ENCODE measurements at places on chromosomes 7 and 10.
A peak's percentile ranks its signal among the peaks of the same experiment; 100 is the strongest.

GRCh38 chr7:155130493-155130892 lies 60.4 kb downstream of the HTR5A start:
- no peak for DNase-seq

DNA sequence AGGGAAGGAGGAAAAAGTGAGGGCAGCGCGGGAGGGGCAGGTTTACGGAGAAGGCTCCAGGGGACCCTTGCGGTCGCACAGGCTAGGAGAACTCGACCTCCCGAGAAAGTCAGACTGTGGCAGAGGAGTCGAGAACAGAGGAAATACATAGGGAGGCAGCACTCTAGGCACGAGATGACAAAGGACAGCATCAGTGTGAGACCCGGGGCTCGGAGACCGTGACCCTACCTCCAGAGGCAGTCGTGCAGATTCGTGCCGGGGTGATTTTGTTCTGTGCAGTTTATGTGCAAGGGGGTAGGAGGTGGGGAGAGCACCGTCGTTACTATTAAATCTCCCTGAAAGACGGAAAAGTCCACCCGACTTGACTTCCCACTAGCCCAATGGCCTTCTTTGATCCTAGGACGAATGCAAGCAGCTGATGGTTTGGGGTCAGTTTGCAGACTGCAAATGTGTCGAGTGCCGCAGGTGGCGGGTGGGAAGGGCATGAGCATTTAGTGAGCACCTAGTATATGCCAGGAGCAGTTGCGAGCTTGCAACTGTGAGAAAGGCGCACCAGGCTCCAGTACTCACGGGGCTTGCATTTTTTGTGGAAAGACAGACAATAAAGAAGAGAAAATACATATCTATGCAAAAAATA lies 674 bp upstream of the OSBPL3 start:
- no peak for DNase-seq

DNA sequence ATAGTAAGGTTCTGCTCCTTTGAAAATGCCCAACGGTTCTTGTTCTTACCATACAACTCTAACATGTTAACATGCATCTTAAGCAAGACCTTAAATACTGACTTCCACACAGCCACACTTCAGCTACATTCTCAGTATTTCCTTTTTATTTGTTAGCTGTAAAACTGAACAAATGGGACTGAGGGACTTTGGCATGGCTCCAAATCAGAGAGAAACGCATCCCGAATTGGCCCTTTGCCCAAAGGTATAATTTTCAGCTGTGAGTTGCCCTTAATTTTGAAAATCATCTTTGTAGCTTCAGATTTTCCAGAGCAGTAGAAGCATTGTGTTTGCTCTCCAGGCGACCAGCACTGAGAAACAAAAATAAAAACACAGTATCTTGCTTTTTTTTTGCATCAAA lies 56.4 kb downstream of the NEUROD6 start:
- peak; percentile 27 for DNase-seq

DNA sequence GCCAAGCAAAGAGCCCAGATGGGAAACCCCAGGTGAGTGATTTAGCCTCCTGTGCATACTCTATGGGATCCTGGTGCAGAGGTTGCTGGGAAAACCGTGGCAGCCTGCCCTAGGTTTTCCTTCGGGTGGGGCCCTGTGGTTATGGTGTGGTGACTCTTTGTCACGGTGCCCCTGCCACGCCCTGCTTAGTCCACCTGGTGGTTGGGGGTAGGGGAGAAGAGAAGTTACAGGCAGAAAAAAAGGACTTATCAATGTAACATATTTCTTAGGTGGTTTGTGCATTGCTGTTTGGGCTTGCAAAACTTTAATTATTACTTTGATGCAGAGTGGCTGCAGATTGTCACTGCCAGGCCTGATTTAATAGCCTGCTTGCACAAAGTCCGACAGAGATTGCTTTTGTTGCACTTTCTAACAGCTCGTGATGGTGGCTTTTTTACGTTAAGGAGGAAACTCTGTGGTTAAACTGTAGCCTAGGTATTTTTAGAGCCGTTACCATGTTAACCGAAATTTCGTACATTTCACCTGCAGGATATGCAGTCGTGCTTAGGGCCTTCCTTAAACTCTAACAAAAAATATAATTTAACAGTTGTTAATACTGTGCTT lies 197.4 kb downstream of the RNLS start:
- DNase-seq, result no peak

DNA sequence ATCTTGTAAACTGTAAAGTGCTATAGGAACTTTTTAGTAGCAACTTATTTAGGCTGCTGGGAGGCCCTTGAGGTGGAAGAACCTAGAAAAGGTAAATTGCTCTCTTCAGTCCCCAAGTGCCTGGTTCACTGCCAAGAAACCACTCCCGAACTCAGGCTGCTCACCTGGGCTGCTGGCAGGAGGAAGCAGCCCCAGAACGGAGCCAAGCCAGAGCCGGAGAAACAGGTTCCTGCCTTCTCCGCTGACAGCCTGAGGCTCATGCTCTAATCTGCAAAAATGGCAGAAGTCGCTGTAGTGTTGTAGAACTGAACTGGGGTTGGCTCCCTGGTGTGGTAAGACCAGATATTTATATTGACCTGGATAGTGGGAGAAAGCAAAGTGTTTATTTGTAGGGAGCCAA lies 136.0 kb downstream of the CUL2 start:
- DNase-seq, result no peak

DNA sequence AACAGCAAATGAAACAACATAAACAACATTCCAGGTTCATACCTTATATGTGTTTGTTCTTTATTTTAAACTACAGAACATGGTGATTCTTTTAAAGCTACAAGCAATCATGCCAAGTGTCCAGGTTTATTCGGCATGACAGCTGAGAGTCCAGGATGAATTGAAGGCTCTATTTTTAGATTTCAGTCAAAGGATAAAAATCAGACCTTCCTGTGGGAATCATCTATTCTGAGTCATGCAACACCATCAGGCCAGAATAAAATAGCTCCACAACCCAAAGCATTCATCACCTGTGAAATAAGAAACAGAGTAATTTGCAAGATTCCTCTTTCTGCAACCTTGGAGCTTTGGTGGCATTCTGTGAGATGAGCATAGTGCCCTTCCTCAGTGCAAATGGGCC lies 292.4 kb upstream of the MYO3A start:
- no peak for DNase-seq

- no peak for DNase-seq
Measured at GRCh38 chr10:61589547-61590243, 73.0 kb upstream of the CABCOCO1 start.

- no peak for DNase-seq
Measured at GRCh38 chr10:6986927-6987326, 406.9 kb upstream of the PRKCQ start.

Data from NCI-H1694 (cell line).